AG08396 (cell line): ENCODE measurements at places on chromosomes 1 and 21.

- DNase-seq, result peak; percentile 84
These were observed 4.9 kb downstream of the AHDC1 start for GRCh38 chr1:27598902-27599528.

- DNase-seq, result no peak
These were observed 60.0 kb upstream of the NTPCR start for GRCh38 chr1:232890340-232890943.

DNA sequence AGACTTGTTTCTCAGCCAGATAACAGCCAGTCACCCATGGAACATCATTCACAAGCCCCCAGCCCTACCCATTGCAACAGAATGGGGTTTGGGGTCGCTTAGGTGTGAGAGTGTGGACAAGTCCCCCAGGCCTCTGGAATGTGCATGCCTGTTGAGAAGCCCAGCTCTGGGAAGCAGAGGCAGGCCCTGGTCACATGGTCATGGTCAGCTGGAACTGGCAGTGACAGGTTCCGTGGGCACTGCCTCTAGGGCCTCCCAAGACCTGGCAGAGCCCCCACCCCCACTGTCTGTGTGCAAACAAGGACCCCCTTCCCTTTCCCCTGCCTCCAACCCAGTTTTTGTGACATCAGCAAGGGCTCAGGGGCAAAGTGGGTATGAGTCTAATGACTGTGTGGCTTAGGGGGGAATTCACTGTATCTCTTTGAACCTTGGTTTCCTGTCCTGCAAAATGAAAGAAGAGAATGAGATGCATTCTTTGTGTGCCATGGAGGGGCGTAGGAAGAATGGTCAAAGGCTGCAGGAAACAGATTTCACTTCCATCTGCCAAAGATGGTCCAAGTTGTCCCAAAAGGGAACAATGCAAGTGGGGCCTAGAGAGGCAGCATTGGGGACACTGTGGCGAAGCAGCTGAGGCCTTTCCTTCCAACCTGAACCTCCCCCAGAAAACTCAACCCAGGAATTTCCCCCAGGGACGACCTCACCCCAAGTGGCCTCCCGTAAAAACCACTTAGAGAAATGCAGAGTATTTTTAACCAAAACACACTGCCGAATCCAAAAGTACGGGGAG lies 34.7 kb upstream of the SELENON start:
- no peak for DNase-seq

- DNase-seq, result no peak
These were observed 121.2 kb downstream of the TRABD2B start for GRCh38 chr1:47875831-47876586.

- DNase-seq, result no peak
These were observed 31.4 kb downstream of the SLC30A7 start for GRCh38 chr1:100927276-100927675.

GRCh38 chr21:40254540-40255465 lies 387.6 kb downstream of the PCP4 start:
- peak; percentile 12 for DNase-seq

DNA sequence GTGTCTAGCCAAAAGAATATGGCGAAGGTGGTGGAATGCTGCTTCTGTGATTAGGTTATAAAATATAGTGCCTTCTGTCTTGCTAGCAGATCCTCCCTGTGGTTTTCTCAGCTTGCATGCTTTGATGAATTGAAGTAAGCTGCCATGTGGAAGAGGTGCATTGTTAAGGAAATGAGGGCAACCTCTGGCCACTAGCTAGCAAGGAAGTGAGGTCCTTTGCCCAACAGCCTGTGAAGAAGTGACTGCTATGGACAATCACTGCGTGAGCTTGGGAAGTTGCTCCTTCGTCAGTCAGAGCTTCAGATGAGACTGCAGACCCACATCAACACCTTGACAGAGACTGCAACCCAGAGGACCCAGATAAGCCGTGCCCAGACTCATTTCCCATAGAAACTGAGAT lies 109.4 kb downstream of the GIPC2 start:
- no peak for DNase-seq
